ENCODE measurements at places on chromosomes 6 and 20.

DNA sequence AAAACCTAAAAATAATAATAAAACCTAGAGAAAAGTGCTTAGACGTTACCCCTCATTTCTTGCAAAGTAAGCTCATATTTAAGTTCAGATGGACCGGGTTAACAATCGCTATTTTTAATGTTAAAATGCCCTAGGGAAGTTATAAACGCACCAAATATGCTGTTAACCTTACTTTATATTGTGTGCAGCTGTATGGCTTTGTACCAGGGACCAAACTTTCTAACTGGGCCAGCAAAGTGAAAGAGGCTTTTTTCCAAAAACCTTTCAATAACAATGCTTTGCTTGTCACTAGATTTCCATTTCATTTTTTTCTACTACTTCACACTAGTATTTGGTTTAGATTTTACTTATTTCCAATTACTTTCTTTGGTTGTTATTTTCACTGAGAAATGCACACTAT is 248.5 kb downstream of the FOXC1 start:
- DNase-seq = no peak

DNA sequence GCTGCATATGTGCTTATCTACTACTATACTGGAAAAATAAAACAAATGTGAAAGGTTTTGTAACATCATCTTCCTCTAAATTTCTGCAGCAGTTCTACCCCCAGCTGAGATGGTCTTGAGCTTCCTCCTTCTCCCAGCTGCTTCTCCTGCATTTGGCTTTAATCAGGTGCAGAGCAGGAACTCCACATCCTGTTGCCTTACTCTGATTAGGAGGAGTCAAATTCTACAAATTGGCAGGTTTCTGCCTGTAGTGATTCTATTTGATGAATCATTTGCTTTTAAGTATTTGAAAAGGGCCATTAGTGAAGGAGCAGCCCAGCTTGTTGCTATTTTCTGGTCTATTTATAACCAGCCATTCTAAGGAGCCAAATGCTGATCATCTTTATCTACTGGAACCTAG is 224.5 kb downstream of the GMDS start:
- no peak for DNase-seq

DNA sequence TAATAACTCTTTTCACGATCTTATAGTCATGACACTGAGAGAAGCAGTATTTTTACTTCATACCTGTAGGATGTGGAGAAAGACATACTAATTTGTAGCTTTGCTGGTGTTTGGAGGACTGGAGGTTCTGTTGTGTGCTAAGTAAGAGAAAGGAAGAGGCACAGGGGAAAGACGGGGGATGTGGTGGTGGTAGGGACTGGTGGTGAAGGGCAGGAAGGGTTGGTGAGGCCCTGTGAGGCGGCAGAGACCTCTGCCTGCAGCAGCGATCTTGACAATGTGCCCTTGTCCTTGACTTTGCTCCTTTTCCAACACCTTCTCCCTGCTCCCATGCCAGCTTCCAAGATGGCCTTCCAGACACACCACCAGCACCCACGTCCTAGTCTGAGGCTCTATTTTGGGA is 32.6 kb upstream of the MPC1 start:
- DNase-seq = no peak

- DNase-seq = peak; percentile 32
Measured at GRCh38 chr6:170292407-170293158, 1.7 kb upstream of the DLL1 start.

DNA sequence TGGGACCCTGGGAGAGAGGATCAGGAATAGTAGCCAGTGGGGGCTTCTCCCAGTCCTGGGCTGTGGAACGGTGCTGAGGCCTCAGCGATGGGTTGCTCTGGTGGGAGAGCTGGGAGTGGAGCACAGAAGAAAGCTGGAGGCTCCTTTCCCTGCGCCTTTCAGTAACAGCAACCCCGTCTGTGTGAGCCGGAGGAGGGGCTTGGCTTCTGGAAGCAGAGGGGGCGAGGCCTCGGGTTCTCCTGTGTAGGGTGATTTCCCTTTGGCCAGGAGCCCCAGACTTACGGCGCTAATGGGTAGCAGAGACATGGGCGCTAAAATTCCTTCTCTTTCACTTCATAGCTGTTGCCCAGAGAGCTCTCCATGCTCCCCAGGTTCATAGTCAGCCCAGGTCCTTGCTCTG is 55.0 kb downstream of the DAAM2 start:
- no peak for DNase-seq

GRCh38 chr20:550611-551010 is 7.0 kb upstream of the CSNK2A1 start:
- DNase-seq = no peak

DNA sequence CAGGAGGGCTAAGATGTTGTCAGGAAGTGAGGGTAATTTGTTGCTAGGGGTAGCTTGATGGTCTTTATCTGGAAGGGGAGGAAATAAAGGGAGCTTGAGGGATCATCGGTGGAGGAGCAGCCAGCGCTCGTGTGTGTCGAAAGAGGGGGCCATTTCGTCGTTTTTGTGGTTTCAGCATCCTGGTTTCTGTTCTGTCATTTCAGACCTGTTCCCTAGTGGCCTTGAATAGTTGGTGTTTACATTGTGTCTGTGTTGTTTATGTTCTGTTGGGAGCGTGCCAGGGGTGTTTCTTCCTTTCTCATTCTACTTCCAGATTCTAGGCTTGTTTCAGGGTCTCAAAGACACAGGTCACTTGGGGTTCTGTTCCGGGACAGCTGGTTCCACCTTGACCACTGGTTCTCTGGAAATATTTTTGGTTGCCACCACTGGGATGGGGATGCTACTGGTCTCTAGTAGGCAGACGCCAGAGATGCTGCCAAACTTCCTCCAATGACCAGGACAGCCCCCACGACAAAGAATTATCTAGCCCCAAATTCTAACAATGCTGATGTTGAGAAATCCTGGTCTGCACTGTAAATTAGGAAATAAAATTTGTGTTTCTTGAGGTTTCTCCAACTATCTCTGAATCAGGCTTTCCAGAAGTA is 113.9 kb upstream of the NAA20 start:
- DNase-seq = no peak

GRCh38 chr6:55174211-55175026 is at the start of gene HCRTR2:
TSS of gene HCRTR2 (plus strand) at chr6:55174515. CDS start at chr6:55174588, 73 bp downstream.
- DNase-seq = no peak

- DNase-seq = no peak
Measured at GRCh38 chr6:76681781-76682180, 609.3 kb upstream of the IMPG1 start.

GRCh38 chr6:68732423-68732822 is 97.3 kb downstream of the ADGRB3 start:
- DNase-seq = no peak

DNA sequence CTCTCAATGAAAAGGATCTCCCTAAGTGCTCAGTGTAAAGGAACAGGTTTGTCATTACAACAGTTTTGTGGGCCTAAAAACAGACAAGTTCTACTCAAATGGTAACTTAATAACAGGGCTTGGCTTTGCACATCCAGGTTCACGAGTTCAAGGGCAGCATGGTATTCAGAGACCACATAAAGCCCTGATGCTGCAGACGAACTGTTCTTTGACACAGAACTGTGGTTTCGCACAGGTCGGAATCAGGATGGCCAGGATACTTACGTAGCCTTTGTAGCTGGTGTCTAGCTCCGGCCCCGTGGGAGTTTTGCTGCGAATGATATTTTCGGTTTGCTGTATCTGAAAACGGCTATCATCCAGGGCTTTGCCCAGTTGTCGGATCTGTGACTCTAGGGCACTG is 335.9 kb downstream of the ESR1 start:
- no peak for DNase-seq

DNA sequence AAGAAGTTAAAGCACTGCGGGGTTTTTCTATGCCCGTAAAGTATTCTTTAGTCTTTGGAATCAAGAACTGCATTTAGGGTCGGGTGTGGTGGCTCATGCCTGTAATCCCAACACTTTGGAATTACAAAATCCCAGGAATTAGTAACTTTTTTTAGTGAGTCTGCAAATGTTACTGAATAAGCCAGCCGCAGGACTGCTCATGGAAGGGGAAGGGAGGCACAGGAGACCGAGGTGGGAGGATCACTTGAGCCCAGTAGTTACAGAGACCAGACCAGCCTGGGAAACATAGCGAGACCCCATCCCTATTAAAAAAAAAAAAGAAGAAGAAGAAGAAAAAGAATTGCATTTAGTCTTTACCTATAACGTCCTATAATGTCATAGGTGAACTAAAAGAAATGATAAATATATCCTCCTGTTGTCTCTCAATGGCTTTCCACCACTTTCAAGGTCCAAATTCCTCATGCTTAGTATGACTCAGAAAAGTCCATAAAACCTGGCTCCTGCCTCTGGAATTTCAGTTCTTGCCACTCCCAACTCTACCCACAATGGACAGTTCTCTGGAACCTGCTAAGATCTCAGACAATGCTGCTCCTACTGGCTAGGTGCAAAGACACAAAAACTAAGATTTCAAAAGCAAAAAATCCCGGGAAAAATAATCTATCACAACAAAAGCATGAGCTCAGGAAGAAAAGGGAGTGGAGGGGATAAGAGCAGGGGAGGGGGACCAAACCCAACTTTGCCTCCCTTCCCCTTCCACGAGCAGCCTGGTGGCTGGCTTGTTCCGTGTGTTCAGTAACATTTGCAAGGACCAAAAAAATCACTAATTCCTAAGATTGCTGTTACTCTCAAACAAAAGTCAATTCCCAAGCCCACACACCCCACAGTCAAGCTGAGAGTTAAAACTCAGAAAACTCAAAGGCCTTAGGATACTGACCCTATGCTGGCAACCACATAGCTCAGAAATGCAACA is 39.0 kb downstream of the B4GALT5 start:
- peak; percentile 90 for DNase-seq

GRCh38 chr20:20635006-20635405 is 77.4 kb downstream of the RALGAPA2 start:
- DNase-seq = no peak

- peak; percentile 12 for DNase-seq
Measured at GRCh38 chr6:97068211-97068610, 143.7 kb downstream of the KLHL32 start.

- DNase-seq = no peak
Measured at GRCh38 chr6:49565855-49566254, 15.4 kb downstream of the C6orf141 start.

- DNase-seq = no peak
Measured at GRCh38 chr20:54843865-54844264, 368.5 kb downstream of the DOK5 start.

GRCh38 chr6:158441716-158442215 is 118.1 kb upstream of the TMEM181 start:
- DNase-seq = no peak

GRCh38 chr6:105907301-105907700 is 178.8 kb upstream of the PRDM1 start:
- no peak for DNase-seq

- DNase-seq = no peak
Measured at GRCh38 chr6:41247288-41247865, 19.2 kb downstream of the TREML4 start.

DNA sequence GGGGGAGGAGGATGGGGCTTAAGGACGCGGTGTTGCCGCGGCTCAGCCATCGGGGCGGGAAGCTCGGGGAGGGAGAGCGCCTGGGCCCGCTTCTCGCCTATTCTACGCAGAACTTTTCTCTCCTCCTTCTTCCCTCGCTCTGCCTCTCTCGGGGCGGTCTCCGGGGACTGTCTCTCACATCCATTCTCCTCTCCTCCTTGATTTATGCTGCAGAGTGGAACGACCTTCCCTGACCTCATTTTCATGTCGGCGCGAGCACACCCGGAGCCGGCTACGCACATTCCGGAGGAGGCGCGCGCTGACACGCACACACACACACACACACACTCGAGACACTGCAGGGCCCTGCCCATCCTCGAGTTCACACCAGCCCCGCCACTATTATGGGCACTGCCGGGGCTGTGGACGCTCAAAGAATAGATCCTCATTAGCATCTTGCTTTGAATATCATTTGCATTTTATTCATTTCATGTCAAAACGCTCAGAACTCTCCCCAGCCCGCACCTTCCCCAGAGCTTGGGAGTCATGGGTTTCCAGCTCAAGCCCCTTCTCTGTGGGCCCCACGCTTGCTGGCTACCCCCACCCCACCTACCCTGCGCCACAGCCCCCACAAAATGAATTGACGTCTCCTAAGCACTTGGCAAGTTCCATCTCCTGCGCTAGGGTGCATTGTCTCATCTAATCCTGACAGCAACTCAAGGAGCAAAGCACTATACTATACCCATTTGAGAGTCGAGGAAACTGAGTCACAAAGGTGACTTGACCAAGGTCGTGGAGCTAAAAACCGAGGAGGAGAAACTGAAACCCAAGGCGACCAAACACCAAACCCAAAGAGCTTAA is 36.8 kb downstream of the NCR2 start:
- DNase-seq = no peak

DNA sequence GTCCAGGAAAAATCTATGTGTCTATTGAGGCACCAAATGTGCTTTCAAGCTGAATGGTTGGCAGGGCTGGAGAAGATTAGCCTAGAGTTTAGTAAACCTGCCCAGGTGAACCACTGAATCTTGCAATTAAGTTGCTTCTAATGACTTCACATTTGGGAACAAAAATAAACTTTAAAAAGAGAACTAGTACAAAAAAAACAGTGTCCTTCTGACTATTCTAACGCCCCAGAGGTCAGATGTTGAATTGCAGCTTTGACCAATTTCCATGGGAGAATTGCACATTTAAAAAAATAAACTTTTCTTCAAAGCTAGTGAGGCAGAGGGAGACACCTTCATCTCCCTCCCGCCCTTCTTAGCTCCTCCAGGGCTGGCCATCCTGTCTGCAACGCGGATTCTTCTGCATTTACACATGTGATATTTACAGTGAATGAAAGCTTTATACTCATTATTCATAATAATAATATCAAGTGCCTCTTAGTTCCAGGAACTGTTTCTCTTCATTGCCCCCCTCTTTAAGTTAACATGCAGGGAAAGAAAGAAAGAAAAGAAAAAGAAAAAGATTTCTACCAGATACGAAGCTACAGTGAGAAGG is 270.2 kb downstream of the SMOC2 start:
- no peak for DNase-seq

DNA sequence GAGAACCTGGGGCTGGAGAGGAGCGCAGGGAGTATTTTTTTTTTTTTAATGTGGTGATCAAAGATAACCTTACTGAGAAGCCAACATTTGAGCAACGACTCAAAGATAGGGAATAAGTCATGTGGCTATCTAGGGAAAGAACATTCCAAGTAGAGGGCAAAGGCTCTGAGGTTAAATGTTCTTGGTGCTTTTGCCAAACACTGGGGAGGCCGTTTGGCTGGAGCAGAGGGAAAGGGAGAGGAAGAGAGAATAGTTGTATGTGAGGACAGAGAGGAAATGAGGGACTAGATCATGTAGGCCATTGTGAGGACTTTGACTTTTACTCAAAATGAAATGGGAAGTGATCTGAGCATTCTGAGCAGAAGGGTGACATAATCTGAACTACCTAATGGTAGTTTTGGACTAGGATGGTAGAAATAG is 27.8 kb downstream of the ACSS2 start:
- no peak for DNase-seq

DNA sequence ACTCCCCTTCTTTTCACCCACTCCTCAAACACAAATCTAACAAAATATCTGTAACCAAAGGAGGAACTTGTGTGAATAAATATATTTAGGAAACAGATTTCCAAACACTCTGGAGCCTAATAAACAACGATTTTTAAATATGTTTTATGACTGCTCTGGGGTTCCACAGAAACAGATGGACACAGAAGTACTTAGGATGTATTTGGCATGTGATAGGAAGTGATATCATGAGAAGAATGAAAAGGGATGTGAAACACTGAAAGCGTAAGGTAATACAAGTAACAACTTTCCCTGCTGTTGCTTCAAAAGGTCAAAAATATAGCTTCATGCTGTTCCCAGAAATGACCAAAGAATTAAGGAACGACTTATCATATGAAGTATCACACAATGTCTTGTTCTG is 26.1 kb upstream of the ENPP1 start:
- no peak for DNase-seq

Data from HCT116 (cell line).